Activated CD4-positive, alpha-beta T cell treated with anti-CD3 and anti-CD28 coated beads for 36 hours (primary cell): ENCODE measurements at places on chromosomes 11 and 22. TPM values are rescaled to one million over a fixed set of nuclear protein-coding genes. Genes with fewer than 3 reads are reported as not detected.

GRCh38 chr11:75777461-75778110 lies 9.0 kb downstream of the DGAT2 start:
- no peak for DNase-seq

DNA sequence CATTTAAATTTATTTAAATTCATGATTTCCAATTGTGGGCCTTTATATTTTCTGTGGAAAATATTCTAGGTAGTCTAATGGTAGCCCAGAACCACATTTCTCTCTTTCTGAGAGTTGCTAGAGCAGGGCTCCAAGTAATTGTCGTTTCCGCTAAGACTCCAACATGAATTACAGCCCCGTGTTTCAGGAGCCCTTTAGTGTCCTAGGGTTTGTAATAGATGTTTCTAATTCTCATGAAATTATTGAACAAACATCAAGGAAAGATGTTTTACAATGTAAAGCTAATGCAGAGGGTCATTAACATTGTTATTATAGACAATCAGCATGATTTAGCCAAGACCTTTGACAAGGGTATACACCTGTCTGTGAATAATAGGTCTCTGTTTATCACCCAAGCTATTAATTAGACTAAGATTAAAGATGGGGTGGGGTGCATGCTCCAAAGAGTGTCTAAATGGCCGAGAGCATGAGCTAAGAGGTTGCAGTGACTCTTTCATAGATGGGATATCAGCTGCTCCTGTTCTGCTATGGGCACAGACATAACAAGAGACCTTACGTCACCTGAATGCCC lies 81.8 kb upstream of the NTM start:
- DNase-seq: no peak

Gene GNAZ
- total RNA-seq: 1.5 TPM

Gene TEX54
- total RNA-seq: 0.42 TPM

Gene RIN1
- 1.5 TPM for total RNA-seq

Gene TMPRSS5
- 0.32 TPM for total RNA-seq

DNA sequence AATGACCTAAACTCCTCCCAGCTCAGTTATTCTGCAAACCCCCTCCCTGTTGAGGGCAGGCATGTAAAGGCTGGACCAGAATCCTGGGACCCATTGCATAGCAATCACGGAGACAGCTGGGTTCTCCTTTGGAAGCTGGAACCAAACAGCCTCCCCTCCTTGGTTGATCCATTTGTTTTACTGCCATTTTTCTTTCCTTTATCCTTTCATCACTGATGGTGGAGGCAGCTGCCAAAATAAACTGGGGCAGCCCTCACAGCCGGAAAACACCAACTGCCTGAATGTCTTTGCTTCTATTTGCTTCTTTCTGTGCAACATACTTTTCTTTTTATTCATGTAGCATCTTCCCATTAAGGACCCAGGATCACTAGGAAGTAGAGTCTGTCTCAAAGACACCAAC lies 150.0 kb upstream of the SYT13 start:
- no peak for DNase-seq

Gene ISX
- total RNA-seq: not detected

DNA sequence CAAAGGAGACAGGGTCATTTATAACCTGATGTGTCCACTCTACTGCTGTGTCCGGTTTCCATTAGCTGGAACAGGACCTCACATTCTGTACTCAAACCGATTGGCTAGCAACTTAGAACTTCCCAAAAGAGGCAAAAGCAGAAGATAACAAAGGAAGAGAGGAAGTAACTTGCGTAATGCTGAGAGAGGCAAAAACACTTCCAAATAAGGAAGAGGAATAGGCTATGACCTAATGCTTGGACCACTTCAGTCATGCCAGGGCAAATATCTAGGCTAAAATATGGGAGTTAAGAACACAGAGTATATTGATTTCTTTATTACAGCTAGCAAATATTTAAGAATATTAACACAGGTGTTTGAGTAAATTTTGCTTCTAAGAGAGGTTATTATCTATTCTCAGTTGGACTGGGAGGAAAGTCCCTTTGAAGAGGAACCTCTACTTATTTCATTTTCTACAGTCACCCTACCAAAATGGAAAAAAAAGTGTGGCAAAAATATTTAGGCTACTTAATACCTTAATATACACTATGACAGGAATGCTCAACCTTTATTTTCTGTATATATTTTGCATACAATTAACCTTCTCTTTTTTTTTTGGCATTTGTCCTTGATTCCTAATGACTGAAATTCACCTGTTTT lies 499.8 kb upstream of the CHORDC1 start:
- no peak for DNase-seq

DNA sequence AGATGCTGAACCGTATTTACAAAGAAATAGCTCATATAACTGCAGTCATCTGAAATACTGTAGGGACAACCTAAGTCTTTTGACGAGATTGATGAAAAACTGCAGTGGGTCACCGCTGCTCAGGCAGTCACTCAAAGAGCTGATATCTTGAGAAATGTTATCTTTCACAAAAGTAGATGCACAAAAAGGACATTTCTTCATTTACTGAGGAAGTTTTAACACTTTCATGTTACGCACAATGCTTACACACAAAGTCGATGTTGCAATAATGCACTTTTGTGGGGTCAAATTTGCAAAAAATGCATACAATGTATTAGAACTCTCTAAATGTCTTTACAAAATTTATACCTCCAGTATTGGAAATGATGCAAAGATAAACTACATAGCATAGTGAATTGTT lies 16.2 kb upstream of the OR10V1 start:
- no peak for DNase-seq

DNA sequence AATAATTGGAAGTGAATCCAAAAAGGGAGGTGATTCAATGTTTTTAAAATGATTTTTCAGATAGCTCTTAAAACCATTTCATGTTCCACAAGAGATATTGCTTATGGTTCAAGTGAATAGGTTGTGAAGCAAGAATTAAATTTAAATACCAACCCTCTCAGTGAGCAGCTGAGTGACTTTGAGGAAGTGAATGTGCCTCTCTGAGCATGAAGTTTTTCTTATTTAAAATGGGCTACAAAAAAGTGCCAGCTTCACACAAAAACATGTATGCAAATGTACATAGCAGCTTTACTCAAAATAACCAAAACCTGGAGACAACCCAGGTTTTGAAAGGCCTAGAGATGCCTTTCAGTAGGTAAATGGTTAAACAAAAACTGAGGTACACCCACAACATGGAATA lies 35.5 kb upstream of the GAB4 start:
- DNase-seq: no peak

DNA sequence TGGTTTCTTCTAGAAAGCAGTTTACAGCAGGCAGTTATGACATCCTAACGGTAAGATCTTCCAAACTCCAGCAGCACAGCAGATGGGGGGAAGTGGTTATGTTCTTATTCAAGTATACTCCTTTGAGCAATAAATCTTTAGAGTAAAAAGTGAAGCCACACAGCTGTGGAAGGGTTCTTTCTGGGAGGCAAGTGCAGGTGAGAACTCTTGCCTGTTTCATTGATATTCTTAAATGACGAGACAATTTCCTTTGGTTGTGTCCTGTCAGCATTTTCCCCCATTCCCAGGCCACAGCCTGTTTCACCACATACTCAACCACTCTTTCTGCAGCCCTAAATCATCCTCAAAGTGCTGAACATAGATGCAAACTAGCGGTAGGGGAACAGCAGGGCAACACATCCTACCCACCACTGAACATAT lies 207.3 kb upstream of the MTNR1B start:
- no peak for DNase-seq

GRCh38 chr11:16027621-16028020 lies 328.7 kb downstream of the SOX6 start:
- DNase-seq: no peak

GRCh38 chr11:34446386-34446785 lies 7.7 kb downstream of the CAT start:
- no peak for DNase-seq

DNA sequence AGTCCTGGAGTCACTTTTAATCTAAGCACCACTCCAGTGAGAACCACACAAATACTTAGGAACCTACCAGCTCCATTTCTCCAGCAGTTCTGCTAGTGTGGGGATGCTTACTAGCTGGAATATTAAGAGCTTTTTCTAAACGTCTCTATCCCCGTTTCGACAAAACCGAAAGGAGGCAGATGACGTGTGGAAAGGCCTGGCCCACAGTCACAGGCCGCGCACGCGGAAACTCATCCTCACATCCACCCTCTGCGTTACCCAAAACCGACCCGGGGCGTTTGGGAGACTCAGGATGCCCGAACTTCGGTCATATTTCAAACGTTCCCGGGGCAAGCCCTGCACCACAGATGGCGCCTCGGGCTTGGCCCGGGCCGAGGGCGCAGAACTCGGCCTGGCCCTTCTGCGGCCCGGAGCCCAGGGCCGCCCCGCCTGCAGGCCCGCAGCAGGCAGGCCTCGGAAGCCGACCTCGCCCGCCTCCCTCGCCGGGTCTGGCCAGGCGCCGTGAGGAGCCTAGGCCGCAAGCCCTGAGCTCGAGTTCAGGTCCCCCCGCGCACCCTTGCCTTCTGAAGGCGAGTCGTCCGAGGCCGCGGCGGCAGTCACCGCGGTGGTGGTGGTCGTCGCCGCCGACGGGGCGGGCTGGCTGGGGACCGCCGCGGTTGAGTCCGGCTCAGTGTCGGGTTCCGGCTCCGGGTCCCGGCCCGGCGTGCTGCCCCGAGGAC lies 473 bp downstream of the FNBP4 start:
- peak; percentile 89 for DNase-seq

GRCh38 chr11:4511282-4512245 lies 29.1 kb downstream of the OR52K1 start:
- no peak for DNase-seq

Gene FAM180B
- 0.11 TPM for total RNA-seq

Gene APOL3
- total RNA-seq: 50.6 TPM

- no peak for DNase-seq
These were observed 359.8 kb downstream of the LRRC4C start for GRCh38 chr11:41099654-41100053.

DNA sequence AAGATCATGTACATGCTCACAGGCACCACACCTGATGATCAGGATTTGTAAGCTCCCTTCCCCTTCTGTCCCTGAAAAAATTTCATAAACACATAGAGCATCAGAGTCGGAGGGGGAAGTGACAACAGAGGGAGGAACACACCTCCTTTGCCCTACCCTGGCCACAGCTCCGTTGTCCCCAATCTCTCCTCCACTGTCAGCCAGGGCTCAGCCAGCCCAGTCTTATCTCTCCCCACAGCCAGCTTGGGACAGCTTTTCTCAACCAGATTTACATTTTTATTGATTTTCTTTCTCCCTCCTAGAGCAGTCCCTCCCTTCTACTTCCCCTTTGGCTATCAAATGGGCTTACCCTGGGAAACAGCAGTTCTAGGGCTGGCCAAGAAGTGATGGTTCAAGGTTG lies 32.1 kb upstream of the TPBGL start:
- DNase-seq: no peak

DNA sequence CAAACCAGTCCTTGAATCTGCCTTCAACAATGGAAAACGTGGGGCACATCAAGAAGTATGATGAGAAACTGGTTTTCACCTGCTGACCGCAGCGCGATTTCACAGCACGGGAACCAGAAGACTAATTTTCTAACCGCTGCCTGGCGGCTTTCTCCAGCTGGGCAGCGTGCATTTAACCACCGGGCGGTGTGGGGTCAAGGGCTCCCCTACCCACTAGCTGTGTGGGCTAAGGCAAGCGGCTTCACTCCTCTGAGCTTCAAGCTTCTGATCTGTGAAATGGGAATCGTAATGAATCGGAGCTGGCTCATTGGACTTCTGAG lies 4.2 kb downstream of the SHANK2 start:
- no peak for DNase-seq

Gene CRYBA4
- not detected for total RNA-seq
